ENCODE measurements at places on chromosomes 2 and 18. TPM values are rescaled to one million over a fixed set of nuclear protein-coding genes. Genes with fewer than 3 reads are reported as not detected.

- no peak for DNase-seq
These were observed 134.1 kb upstream of the ITGB6 start for GRCh38 chr2:160334028-160334741.

GRCh38 chr2:158745067-158745865, 49.9 kb upstream of the DAPL1 start:
- peak; percentile 72 for DNase-seq

- no peak for DNase-seq
These were observed 81.1 kb upstream of the TTC39C start for GRCh38 chr18:23933407-23933806.

DNA sequence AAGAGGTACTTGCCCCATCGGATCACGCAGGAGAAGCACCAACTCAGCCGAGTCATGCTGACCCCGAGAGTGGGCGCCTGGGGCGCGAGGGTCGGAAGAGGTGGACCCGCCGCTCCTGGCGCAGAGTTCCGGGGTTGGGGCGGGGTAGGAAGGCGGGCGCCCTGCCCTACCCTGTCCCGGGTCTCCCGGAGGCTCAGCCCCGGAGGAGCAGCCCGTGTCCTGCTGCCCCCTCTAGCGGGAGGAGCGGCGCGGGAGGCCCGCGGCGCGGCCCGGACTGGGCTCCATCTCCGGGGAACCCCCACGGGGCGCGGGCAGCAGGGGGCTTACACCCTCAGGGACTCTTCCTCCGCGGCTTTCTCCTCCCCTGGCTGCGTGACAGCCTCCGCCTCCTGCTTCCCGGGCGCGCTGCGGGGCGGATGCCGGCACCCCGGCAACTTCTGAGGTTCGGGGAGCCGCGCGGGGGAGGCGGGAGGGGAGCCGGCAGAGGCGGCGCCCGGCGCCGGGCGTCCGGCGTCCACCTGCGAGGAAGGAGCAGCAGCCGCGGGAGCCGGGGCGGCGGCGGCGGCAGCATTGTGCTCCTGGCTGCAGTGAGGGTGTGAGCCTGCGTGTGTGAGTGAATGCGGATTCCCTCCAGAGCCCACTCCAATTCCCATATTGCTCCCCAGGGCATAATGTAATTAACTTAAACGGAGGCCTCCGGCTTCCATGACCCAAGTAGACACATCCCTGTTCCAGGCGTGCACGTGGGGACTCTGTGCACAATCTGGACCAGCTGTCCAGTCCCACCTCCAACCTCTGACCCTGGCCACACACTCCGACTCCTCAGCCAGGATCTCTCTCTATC, 7.6 kb upstream of the TNS1 start:
- DNase-seq: no peak

DNA sequence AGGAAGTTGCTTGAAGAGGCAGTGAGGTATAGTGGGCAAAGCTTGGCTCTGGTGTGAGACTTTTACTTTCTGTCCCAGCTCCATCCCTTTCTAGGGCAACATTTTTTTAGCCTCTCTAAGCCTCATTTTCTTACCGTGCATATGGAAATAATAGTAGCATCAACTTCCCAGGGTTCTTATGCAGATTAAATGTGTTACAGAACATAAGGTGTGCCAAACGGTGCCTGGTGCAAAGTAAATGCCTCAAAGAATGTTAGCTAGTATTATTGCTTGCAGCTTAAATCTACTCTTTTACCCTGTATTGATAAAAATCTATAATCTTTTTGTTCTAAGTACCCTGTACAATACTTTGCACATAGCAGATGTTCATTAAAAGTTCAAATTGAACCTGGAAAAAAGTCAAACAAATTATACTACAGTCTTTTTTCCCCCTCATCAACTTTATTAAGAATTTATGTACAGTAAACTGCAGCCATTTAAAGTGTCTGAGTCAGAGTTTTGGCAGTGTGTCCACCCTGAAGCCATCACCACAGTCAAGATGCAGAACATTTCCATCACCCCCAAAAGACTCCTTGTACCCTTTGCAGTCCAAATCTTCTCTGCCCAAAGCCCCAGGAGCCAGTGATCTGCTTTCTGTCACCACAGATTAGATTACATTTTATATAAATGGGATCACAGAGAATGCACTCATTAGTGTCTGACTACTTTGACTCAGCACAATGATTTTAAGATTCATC, 10.6 kb downstream of the MAPRE2 start:
- DNase-seq: no peak

GRCh38 chr2:128565441-128565840, 246.8 kb upstream of the HS6ST1 start:
- no peak for DNase-seq

GRCh38 chr2:233434666-233435330, 80.5 kb downstream of the DGKD start:
- no peak for DNase-seq

DNA sequence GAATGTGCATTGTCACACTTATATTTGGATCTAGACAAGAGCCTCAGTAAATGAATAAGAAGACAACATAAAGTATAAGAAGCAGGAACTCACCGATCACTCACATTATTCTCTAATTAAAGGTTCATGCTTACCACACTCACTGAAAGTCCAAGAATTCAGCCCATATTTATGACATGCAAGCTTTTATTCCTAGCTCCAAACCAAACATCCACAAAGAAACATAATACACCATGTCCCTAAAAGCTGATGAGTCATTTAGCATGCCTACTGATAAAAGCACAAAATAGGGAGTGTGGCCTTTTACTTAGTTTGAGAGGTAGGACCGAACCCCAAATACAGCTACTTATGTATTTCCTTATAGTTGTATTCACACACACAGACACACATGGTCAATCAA, 1094.6 kb upstream of the CDH2 start:
- no peak for DNase-seq

- no peak for DNase-seq
These were observed 584.9 kb downstream of the TMEM182 start for GRCh38 chr2:103346780-103347179.

DNA sequence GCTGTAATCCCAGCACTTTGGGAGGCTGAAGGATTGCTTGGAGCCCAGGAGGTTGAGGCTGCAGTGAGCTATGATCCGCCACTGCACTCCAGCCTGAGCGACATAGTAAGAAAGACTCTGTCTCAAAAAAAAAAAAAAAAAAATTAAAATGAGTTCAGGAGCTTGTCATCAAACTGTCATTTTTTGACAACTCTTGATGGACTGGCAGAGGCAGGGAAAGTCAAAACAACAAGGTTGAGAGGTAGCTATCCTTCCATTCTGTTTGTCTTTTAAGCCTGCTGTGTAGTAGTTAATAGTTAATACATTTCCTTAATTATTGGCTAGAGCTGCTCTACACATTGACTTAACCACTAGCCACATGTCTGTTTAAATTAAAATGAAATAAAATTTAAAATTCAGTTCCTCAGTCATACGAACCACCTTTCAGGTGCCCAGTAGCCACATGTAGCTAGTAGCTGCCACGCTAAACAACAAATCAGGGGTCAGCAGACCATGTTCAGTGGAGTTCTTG, 22.7 kb downstream of the DPYSL5 start:
- no peak for DNase-seq

- no peak for DNase-seq
These were observed 35.6 kb upstream of the ZSWIM2 start for GRCh38 chr2:186884587-186884986.

- DNase-seq: no peak
These were observed 68.1 kb downstream of the EN1 start for GRCh38 chr2:118779362-118779761.

DNA sequence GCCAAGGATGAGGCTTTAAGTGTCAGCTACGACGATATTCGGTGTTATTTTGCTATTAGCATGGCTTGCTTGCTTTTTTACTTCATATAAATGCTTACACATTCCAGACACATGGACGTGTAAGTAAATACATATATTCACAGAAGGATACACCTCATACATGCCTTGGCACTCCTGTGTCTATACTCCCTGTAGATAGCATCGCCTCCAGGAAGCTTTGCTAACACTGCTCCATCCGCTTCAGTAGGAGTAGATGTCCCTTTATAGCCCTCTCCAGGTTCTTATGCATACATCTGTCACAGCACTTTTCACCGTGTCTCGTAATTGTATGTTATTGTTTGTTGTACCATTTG, 27.5 kb upstream of the KCTD1 start:
- no peak for DNase-seq

GRCh38 chr2:177629357-177630024, 236.9 kb downstream of the AGPS start:
- DNase-seq: no peak

GRCh38 chr2:134398300-134398699, 144.4 kb downstream of the MGAT5 start:
- no peak for DNase-seq

ACVR1C gene
- 9.2 TPM for total RNA-seq

SLC4A5 gene
- total RNA-seq: 2.1 TPM

CDKL4 gene
- not detected for total RNA-seq

MARCHF4 gene
- total RNA-seq: 0.29 TPM

UGT1A10 gene
- total RNA-seq: 43.9 TPM

ARHGAP15 gene
- total RNA-seq: 5.3 TPM

ALLC gene
- not detected for total RNA-seq

ARL5A gene
- total RNA-seq: 55.9 TPM

Measured in mucosa of descending colon (tissue), 3 donors.